PC-9 (cell line): ENCODE measurements at places on chromosomes 11 and 22. TPM values are rescaled to one million over a fixed set of nuclear protein-coding genes. Genes with fewer than 3 reads are reported as not detected.

Gene TRIM22
- total RNA-seq = 0.81 and 1.9 TPM in 2 replicates

Gene TRPM5
- total RNA-seq = not detected in 2 replicates

Gene OR5M3
- total RNA-seq = not detected in 2 replicates

Gene UBASH3B
- 80.3 and 81.9 TPM in 2 replicates for total RNA-seq

Gene CST6
- 52.0 and 58.5 TPM in 2 replicates for total RNA-seq

Gene MS4A6A
- total RNA-seq = not detected in 2 replicates

Gene C22orf31
- not detected in 2 replicates for total RNA-seq

Gene OR51B5
- total RNA-seq = 1.2 and 2.7 TPM in 2 replicates

Gene NARS2
- 22.4 and 25.1 TPM in 2 replicates for total RNA-seq

Gene MUC5AC
- 0.09 and 0.25 TPM in 2 replicates for total RNA-seq

Gene TSPAN32
- not detected in 2 replicates for total RNA-seq

- DNase-seq = no peak
These were observed 21.1 kb downstream of the TEAD1 start for GRCh38 chr11:12695221-12695794.

DNA sequence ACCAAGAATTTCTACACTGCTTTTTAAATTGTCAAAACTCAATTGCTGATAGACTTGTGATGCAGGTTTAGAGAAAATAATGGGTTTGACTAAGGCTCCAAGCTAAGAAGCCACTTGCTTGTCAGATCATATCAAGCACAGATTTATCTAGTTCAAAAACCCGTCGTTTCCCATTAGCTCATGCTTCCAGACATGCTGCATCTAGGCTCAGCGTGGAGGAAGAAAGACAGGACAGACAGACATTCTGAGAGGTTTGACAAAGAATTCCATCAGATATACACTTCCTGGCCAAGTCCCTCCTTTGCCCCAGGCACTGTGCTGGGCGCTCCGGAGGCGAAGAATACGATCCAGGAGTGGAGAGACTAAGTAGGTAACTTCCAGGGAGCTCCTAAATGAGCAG, 76.8 kb downstream of the KCNC1 start:
- DNase-seq = no peak

GRCh38 chr11:121478895-121479697, 26.3 kb upstream of the SORL1-AS1 start:
- no peak for DNase-seq

DNA sequence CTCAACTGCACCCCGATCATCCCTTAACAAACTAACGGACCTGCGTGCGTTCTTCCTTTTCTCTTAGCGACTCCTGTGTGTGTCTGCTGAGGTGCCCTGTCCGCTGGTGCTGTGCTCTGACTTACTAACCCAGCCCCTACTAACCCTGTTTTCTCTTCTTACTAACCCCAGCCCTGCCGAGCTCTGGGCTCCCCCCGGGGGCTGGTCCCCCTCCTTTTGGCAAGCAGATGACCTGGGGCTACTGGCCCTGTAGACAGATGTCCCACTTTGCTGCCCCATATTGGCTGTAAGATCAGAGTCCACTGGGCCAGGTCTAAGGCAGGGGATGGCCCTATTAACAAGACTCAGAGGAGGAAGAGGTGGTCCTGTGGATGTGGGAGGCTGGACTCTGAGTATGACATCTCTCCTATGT, 14.7 kb downstream of the MIAT start:
- no peak for DNase-seq

DNA sequence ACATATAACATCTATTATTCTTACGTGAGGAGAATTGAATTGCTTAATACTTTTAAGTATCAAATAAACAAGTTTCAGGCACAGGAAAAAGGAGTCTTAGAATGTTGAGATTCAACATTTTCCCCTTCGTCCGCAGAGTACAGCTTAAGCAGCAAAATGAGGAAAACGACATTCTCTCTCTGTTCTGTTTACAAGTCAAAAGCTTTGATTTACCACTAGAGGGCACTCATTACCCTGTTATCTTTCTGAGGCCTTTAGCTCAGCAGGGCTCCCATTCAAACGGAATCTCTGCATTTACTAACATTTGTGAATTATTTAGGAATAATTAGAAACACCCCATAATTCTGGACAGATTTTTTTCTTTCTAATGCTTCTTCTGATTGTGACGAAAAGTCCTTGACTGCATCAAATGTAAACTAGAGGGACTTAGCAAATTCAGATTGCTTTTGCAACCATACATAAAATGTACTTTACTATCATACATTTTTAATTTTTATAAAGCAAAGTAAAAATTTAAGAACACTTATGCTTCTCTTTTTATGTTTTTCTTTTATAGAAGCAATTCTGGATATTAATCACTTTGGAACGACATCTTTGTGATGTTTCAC, 75.0 kb downstream of the JRKL start:
- no peak for DNase-seq

- no peak for DNase-seq
These were observed 62.7 kb upstream of the AMPD3 start for GRCh38 chr11:10392095-10393079.

GRCh38 chr11:36264011-36264972, 24.9 kb downstream of the COMMD9 start:
- DNase-seq = no peak

- no peak for DNase-seq
These were observed 40.1 kb downstream of the CSRP3 start for GRCh38 chr11:19161651-19162050.

GRCh38 chr11:128749974-128750373, 56.1 kb downstream of the FLI1 start:
- DNase-seq = no peak

DNA sequence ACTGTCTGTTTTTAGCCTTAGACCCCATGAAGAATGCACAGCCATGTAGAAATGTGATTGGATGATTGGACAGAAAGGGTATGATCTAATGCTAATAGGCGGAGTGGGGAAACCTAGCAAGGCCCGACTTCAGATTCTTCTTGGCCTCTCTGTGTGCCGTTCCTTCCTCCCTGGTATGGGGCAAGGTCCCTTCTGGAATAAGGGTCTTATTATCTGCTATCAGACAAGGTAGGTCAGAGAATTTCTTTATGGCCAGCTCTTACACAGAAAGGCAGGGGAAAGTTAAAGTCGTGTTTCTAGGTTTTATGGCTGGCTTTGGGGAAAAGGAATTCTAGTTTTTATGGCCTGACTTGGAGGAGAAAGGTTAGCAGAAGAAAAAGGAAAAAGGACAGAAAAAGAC, 30.6 kb downstream of the DBX1 start:
- DNase-seq = no peak

DNA sequence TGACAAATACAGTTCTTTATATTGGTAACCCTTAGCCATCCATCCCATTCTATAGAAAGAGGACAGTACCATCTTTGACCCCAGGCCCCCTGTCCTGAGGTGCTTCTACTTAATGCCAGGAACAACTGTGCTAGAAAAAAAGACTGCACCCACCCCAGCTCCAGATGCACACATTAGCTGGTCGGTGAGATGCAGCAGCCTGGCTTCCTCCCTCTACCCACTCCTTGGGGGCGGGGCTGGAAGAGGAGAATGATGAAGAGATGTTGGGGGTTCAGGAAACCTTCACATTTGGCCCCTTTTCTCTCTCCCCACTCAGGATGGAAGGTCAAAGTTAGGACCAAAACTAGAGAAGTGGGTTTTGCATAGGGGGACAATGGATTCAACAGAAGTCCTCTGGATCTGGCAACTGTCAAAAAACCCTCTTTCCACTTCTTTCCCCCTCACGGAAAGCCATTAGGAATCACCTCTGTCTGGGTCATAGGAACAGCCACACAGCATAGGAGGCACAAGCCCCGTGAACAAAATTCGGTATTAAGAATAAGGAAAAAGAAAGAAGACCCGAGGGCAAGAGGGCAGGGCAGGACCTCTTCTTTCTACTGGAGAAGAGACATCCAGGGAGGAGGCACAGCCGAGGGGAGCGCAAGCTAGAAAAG, 755 bp downstream of the NRIP3 start:
- DNase-seq = no peak

DNA sequence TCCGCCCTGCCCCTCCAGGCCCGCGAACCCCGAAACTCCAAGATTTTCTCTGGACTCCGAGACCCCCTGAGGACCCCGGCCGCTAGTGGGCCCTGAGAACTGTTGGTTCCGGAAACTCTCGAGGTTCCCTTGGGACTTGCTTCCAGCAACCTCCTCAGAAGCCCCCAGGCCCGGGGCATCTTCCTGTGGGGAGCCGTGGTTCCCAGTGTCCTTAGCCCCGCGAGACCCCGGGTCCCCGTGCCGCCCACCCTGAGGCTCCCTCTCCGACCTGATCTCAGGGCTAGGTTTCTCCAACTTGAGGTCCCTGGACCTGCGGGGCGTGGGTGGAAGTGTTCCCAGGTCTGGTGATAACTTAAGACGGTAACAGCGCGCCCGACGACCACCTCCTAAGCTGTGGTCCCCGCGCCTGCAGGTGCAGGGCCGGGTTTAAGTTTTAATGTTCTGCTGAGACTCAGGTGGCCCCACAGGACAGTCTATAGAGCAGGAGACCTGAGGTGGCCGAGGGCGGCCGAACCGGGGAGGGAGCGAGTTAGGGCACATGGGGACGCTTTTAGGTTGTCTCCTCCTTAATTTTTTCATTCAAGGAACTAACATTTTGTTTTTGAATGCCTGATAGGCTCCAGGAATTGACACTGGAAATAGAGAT, 720 bp downstream of the FAM118A start:
- DNase-seq = no peak

DNA sequence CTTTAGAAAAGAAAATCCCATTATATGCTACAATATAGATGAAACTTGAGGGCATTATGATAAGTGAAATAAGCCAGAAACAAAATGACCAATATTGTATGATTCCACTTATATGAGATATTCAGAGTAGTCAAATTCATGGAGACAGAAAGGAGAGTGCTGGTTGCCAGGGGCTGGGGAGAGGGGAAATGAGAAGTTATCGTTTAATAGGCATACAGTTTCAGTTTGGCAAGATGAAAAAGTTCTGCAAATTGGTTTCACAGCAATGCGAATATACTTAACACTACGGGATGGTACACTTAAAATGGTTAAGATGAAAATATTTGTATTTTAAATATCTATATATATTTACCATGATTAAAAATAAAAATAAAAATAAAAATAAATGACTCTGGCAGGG, 31.1 kb upstream of the RDX start:
- DNase-seq = no peak

GRCh38 chr22:23418159-23418788, 161.8 kb downstream of the IGLL1 start:
- no peak for DNase-seq

DNA sequence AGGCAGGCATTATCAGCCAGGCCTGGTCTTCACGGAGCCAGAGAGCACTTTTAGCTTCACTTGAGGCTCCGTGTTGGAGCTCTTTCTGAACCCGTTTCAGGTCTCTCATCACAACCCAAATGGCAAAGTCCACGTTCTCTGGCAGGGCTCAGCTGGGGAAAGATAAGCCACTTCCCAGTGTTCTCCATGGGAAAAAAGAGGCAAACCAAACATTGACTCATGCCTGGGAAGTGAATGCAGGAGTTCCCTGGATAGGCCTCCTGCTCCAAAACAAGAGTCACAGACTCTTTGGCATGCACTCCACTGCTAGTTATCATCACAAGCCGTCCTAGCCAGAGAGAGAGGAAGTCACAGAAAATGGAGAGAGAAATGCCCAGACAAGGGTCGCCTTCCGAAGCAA, 11.6 kb downstream of the OPCML start:
- DNase-seq = no peak

DNA sequence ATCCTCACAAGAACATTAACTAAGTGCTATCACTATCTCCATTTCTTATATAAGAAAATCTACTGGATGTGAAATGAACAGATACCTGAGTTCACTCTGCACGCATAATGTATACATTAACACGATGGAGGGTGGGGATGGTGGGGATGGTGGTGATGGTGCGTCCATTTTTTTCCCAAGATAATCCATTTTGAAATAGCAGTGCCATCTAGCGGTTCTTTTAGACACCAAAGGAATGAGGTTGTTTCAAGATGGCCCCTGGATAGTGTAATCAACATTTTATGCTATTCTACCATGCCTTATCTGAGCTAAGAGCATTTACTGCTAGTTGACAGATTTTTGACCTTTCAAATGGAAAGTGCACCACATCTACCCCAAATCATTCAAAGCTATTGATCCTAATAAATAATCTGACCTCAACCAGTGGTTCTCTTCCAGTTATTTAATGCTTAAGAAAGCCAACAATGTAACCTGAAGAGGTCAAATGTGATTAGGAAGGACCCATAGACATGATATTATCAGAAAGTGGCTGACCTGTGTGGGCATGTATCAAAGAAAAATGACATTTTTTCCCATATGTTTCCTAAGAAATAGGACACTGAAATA, 714.7 kb upstream of the TENM4 start:
- DNase-seq = no peak

DNA sequence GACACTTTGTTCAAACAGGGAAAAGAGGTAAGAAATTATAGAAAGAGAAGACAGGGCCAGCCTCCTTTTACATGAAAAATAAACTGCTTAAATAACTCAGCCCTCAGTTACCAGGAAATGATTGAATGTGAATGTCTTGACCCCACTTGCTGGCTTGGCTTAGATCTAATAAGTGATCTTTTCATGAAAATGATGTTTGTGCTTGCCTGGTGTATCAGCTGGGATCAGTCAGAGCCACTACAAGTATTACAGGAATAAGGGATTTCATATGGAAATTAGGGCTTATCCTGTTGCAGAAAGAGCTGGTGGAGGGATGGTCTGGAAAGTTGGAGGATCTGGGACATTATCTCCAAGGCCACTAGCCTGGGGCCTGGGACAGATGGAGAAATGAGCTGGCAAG, 51.8 kb downstream of the COMMD9 start:
- no peak for DNase-seq

DNA sequence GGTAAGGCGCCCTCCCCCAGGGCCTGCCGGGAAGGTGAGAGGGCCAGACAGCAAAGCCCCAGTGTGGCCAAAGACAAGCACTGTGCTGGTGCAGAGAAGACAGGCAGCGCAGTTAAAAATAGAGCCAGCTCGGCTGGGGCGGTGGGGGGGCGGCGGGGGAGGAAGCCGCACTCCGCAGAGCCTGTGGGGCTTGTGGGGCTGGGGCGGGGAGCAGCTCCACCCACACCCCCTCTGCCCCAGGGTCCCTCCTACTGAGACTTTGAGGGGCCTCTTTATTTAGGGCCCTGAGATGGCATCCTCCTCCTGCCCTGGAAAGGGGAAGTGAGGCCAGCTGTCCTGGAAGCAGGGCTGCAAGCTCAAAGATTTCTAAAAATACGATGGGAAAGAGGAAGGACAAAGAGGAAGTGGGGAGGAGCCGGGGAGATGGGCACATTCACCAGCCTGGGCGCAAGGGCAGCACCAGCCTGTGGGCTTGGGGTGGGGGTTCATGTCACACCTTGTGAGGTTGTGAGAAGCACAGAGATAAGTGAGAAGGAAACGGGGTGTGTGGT, 2.6 kb downstream of the CYTH4 start:
- no peak for DNase-seq

GRCh38 chr11:112404112-112404511, 143.5 kb upstream of the PLET1 start:
- no peak for DNase-seq

GRCh38 chr11:127191261-127191660, 190.7 kb upstream of the KIRREL3 start:
- DNase-seq = no peak

DNA sequence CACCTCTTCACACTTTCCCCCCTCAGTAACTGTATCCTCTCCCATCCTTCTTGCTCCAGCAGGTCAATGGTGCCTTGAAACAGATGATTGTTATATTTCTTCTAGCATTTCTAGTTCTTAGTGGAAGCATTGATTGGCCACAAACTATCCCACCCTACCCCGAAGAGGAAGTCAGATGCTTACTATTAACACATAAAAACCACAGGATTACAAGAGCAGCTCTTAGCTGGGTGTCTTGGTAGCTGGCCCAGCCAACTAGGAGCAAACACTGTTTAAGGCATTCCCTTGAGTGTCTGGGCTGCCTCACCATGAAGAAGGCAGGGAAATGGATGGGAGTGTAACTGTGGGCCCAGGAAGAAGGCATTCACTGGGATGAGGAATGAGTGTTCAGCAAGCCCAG, 176.6 kb downstream of the GRIK4 start:
- DNase-seq = no peak
